ENCODE measurements at places on chromosomes 7 and 10.

DNA sequence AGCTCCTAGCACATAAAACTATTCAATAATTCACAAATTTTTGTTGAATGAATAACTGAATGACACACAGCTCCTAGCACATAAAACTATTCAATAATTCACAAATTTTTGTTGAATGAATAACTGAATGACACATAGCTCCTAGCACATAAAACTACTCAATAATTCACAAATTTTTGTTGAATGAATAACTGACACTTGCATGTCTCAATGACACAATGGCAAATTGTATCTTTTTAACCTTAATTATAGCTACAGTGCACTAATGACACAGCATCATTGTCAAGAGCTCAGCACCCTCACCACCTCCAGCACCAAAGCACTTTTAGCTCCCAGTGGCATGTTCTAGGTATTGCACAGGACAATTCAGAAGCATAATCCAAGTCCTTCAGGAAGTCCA lies 131.6 kb downstream of the PDE1C start:
- DNase-seq = no peak

DNA sequence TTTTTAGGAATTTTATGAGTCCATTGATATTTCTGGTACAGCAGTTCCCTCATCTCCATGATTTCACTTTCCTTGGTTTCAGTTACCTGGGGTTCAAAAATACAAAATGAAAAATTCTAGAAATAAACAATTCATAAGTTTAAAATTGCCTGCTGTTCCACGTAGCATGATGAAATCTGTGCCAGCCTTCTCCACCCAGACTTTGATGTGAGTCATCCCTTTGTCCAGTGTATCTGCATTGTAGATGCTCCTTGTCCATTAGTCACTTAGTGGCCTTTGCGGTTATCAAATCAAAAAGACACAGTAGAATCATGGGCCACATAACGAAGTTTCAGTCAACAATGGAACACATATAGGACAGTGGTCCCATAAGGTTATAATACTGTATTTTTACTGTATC lies 286.9 kb downstream of the PTEN start:
- peak; percentile 42 for DNase-seq

- DNase-seq = peak; percentile 28
These were observed 56.8 kb upstream of the CD36 start for GRCh38 chr7:80581486-80582260.

- DNase-seq = peak; percentile 95
These were observed 103.9 kb downstream of the CUBN start for GRCh38 chr10:17025444-17026295.

DNA sequence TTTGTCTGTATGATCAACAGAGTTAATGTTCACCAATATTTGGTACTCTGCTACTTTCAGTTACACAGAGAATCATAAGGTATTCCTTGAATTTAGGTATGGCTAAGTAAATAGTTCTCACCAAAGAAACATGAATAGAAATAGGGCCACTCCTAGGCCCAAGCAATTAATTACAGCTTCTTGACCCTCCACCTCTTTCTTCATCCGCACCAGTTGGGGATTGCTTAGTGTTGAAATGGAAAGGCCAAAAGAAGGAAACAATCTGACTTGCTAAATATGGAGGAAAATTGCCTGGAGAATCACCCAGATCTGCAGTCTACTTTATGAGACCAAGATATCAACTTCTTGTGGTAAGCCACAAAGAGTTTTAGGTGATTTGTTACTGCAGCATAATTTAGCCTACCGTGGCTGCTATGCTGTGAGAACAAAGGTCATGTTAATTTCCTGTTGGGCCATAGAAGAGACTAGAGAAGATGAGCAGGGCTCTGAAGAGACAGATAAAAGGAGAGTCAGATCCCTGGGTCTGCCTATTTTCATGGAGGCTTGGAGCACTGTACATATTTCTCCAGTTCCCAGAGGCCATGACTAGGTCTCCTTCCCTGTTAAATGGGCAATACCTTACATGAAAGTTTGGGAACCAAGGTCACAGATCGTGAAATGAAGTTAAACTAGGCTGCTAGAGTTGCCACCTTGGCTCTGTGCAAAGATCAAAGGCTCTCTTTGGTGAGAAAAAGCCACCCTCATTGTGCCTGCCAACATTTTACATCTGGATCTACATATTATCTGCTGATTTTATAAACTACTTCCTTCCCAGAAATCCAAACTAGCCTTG lies 93.3 kb upstream of the GDF10 start:
- peak; percentile 66 for DNase-seq

DNA sequence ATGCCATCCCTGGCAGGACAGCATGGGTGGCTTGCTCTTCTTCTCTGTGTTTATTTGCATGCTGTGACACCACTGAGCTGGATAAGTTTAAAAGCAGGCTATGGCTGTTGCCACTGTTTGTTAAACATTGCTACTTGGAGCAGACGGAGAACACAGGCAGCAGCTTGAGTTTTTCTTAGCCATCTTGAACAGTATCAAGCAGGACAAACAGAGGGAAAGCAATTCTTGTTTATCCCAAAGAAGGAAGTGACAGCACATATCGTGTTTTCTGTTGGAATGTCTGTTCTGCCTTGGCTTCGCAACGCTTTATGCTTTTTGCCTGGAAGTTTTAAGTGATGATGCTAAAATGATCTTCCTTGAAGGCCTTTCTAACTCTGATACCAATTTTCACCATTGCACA lies 73.8 kb downstream of the MKX start:
- no peak for DNase-seq

- no peak for DNase-seq
These were observed 34.9 kb upstream of the PLCE1 start for GRCh38 chr10:93958834-93959233.

GRCh38 chr7:113314594-113314993 lies 196.2 kb upstream of the SMIM30 start:
- no peak for DNase-seq

DNA sequence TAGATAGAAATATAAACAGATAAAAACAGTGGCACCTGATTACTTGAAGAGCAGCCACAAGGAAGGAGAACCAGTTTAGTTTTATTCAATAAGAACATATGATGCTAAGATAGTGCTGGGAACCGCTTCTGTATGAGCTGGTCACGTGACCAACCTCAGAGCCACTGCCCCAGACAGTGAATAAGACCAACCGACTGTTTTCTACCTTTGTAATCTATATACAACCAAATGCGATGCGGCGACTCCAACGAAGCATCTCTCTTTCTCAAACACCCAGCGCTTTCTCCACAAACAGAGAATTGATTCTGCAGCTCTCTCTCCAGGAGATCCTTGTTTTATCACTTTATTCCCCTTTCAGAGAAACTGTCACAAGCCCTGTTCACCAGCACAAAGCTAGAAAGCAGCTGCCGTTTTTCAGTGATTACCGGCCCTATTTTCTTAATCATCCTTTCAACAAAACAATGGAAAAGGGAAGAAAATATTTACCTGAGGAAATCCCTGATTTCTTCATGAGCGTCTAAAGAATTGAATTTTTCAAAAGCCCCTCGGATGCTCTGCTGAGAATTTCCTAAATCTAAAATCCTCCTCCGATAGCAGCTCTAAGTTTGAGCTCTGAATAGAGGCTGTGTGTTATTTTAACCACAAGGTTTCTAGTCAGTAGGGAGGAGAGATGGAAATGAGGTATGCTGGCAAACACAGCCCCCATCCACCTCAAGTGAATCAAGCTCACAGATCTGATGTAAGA lies 55.7 kb upstream of the JCAD start:
- DNase-seq = peak; percentile 15

GRCh38 chr7:1028775-1029636 lies 15.3 kb upstream of the GPR146 start:
- peak; percentile 95 for DNase-seq

- peak; percentile 37 for DNase-seq
These were observed 76.5 kb upstream of the PPP1R3C start for GRCh38 chr10:91709394-91709798.

GRCh38 chr7:155908385-155908784 lies 96.1 kb upstream of the SHH start:
- no peak for DNase-seq

DNA sequence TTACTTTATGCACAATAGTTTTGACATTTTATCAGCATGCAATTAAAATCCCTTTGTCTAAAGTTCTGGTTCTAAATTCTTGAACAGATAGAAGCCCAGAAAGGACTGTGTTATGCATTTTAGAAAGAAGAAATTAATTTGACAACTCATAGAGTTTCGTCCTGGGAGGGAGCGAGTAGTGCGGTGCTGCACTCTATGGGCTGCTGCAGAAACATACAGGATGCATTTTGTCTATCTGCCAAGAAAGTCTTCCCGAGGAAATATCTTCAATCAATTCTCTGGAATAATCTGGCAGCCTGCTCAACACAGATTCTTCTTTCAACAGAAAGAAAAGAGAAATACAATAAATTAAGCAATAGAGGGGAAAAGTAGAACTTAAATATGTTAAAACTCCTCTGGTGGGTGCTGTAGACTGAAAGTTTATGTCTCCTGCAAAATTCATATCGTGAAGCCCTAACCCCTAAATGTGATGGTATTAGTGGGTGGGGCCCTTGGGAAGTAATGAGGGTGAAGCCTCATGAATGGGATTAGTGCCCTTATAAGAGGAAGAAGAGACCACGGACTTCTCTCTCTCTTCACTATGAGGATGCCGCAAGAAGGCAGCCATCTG lies 39.0 kb upstream of the IFRD1 start:
- peak; percentile 51 for DNase-seq

- DNase-seq = no peak
These were observed 232.0 kb downstream of the SDK1 start for GRCh38 chr7:3533040-3533439.

DNA sequence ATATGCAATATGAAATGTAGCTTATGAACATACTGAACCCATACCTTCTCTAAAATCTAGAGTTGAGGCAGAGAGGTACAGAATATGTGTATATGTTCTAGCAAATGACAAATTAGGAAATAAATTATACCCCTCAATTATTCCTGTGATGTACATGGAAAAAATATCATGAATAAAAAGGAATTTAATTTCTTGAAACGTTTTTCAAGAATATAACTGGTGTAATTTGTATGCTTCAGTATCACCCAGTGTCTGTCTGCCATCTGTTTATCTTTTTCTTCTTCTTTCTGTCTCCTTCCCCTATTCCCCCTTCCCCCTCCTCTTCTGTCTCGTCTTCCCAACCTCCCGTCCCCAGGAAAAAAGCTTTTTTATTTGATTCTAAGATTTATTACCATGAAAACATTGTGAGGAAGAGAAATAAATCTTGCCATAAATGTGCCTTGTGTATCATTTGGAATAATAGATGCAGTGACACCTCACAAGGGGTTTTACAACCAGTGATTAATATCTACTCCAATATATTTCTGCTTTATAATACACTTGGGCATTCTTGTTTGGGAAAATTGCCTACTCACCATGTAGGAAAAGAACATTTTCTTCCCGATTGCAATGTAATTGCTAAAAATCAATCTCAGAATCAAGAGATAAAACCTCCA lies 12.2 kb downstream of the LANCL2 start:
- no peak for DNase-seq

GRCh38 chr7:155534691-155535090 lies 11.7 kb downstream of the CNPY1 start:
- DNase-seq = no peak

- DNase-seq = no peak
These were observed 132.6 kb downstream of the DNAJB6 start for GRCh38 chr7:157469181-157470016.

DNA sequence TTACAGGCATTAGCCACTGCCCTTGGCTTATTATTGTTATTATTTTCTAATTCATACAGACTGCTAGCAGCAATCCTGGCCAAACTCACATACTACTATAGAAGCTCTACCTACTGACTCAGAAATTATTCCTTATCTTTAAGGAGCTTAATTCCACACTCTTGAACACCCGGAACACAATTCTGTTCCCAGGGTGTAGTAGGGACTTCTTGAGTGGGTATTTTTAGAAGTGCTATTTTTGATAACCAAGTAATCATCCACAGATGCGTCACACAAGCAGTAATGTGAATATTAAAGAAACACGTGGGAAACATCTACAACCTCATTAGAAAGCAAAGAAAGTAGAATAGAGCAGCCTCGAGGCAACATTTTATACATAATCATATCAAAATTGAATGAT lies 149.2 kb downstream of the PTEN start:
- peak; percentile 15 for DNase-seq

DNA sequence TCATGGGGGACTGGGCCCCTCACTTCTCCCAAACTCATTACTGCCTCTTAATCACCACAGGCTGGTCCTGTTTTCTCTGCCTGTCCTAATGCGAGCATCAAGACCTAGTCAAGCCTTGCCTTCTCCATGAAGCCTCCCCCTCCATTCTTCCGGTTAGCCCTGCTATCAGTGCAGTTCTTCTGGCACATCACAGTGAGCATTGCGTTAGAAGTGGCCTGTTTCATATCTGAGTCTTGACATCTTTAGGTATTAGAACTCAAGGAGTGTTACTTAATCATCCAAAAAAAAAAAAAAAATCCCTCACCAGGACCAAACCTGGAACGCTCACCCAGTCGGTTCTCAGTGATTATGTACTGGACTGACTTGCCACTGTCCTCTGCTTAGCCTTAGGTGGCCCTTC lies 17.4 kb downstream of the SNX10 start:
- DNase-seq = peak; percentile 24

GRCh38 chr10:79053481-79054202 lies 15.1 kb upstream of the ZMIZ1 start:
- DNase-seq = no peak

- no peak for DNase-seq
These were observed 727.2 kb downstream of the KCNMA1 start for GRCh38 chr10:76910184-76910962.

DNA sequence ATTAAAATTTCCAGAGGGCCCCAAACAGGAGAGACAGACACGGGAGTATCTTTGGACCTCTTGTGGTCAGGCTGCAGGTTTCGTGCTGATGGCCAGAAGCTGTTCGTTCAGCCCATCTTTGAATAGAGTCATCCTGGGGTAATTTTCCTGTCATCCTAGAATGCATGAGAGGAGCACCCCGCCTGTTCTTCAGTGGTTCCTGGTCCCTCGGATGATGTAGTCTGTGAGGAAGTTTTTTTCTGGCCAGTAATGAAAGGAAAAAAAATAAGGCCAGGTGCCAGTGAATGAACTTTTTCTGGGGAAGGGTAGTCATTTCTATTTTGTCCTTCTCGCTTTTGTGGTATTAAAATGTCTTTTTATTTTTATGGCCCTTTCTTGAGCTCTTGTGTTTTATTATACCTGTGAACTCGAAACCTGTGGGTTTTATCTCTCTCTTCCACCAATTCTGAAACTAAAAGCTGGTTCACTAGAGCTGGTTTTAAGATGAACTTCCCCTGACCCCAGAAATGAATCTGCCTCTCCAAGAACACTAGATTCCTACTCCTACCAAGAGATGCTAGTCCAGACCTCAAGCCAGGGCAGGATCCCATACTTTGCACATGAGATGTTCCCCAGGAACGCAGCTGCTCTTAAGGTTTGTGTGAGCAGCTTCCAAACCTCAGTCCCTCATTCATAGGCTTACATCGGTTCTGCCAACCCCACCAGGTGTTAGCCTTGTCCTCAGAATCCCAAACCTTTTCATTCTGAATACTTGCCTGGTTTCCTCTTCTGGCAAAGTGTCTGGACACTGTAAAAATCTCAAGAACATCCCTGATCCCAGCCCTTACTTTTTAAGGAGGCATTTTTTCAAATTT lies 15.4 kb upstream of the MEST start:
- no peak for DNase-seq

GRCh38 chr10:71216751-71217265 lies 4.4 kb downstream of the UNC5B start:
- no peak for DNase-seq

- DNase-seq = no peak
These were observed 103.2 kb upstream of the PPIF start for GRCh38 chr10:79244068-79244442.

- DNase-seq = no peak
These were observed 64.5 kb downstream of the TMEM209 start for GRCh38 chr7:130140551-130141160.
